Cerebellar cortex (tissue), 1 donor: ENCODE measurements at places on chromosomes 1 and 21.
A peak's percentile ranks its signal among the peaks of the same experiment; 100 is the strongest.

- DNase-seq = peak; percentile 63
Measured at GRCh38 chr1:226110249-226111097, 48.0 kb downstream of the H3-3A start.

GRCh38 chr1:18532390-18533170 is 51.9 kb downstream of the KLHDC7A start:
- no peak for DNase-seq

DNA sequence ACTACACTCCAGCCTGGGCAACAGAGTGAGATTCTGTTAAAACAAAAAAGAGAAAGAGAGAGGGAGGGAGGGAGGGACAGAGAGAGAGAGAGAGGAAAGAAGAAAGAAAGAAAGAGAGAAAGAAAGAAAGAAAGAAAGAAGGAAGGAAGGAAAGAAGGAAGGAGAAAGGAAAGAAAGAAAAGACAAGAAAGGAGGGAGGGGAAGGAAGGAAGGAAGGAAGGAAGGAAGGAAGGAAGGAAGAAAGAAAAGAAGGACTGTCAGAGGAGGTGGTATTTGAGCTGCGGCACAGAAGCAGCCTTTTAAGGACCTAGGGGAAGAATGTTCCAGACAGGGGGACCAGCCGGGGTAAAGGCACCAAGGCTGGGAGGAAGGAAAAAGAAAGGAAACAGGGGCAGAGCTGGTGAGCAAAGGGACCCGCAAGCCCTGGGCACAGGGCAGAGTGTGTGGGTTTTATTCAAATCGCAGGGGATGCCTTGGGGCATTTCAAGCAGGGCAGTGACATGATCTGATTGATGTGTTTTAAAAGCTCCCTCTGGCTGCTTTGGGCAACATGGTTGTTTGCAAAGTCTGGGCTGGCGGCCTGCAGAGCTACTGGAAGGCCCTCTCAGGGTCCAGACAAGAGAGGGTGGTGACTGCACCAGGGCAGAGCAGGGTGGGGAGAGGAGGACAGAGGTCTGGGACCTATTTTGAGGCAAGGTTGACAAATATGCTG is 176.9 kb upstream of the VAMP3 start:
- no peak for DNase-seq

DNA sequence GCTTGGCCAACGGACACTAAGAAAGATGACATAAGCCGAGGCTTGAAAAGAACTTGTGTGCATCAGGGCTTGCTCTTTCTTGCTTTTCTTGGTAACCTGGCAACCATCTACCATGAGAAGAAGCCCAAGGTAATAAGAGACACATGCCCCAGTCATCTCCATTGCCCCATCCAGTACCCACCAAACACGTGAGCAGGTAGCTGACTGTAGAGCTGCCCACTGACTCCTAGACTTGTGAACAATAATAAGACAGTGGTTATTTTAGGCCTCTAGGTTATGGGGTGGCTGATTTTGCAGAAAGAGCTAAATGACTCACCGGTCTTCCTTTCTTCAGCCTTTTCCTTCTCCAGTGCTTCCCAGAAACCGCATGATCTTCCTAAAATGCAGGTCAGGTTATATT is 105.0 kb upstream of the JUN start:
- DNase-seq = no peak

DNA sequence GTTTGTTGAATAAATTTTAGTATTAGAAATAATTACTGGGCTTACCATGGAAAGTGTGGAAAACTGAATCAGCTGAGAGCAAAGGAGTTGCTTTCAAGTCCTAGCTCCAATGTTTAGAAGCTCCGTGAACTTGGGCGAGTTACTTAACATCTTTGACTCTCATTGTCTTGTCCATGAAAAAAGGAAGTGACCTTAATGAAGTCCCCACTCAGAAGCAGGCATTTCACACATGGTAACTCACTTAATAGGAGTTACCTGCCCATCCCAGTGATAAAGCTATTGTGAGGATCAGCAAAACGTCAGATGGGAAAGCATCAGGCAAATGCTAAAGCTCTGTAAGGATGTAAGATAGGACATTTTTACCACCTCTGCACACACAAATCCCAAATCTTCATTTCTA is 34.0 kb upstream of the GADD45A start:
- no peak for DNase-seq
